Hindlimb muscle (tissue), 1 donor: ENCODE measurements at places on chromosomes 16 and 17.
A peak's percentile ranks its signal among the peaks of the same experiment; 100 is the strongest.

GRCh38 chr16:2473999-2474876, 689 bp upstream of the TBC1D24 start:
- peak; percentile 51 for DNase-seq

- no peak for DNase-seq
Observed at GRCh38 chr16:53680756-53681155, 22.9 kb downstream of the RPGRIP1L start.

DNA sequence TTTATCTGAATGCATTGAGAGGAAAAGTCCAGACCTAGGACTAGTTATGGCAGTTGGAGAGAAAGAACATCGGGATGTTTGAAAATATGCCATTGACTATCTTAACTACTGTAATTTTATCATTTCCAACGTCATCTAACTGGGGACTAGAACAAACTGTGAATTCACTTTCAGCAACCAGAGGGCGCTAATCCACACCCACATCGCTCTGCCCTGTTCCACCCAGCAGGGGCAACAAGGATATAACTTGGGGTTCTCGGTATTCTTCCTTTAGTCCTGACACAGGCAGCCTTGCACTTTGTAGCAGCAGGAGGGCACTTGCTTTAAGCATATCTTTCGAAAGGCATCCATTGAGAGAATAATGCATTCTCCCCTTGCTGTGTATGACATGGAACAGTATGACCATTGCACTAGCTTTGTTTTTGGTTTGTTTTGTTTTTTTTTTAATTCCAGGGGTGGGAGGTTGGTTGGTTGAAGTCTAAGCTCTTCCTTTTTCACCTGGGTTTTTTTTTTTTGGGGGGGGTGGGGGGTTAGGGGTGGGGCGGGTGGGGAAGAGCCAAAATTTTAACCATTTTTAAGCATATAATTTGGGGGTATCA, 31.5 kb downstream of the SIAH1 start:
- peak; percentile 42 for DNase-seq

DNA sequence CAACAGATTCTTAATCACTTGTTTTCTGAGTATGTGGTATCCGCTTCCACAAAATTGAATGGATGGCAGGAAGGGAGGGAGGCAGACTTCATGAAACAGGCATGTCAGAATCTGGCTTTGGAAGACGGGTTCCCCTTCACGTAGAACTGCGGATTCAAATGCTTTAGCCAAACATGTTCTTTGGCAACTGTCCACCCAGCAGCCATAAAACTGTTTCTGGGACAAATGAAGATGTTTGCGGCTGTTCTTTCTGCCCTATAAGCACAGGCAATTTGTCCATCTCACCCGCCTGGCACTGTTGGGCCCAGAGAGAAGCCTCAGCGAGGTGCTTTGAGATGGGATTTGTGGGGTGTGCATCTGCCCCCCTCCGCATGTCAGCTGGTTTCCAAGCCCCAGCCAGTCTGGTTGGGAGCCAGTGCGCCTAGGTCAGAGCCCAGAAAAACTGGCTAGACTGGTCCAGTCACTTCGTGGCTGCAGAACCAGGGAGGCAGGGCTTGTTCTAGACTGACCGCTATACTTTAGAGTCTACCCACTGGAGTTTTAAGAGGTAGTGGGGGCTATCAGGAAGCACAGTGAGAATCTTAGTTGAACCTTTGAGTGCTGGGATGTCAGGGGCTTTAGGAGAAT, 6.3 kb downstream of the CRHR1 start:
- no peak for DNase-seq

- DNase-seq = no peak
Observed at GRCh38 chr16:79317521-79317920, 283.0 kb downstream of the MAF start.

DNA sequence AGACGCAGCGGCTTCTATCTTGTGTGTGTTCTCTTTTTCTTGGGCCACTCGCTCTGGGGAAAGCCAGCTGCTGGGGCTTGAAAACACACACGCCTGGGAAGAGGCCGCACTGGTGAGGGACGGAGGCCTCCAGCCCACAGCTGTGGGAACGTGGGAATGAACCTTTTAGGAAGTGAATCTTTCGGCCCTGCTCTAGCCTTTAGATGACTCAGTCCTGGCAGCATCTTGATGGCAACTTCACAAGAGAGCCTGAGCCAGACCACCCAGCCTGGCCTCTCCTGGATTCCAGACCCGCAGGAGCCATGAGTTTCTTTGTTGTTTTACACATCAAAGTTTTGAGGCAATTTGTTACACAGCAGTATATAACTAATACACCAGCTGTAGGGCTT, 2.2 kb upstream of the PDPK1 start:
- no peak for DNase-seq

GRCh38 chr17:17661834-17662385, 19.3 kb upstream of the RAI1 start:
- DNase-seq = no peak

- DNase-seq = no peak
Observed at GRCh38 chr17:42405076-42405475, 16.8 kb upstream of the STAT3 start.

GRCh38 chr17:5247621-5248020, 13.0 kb upstream of the SCIMP start:
- DNase-seq = no peak

DNA sequence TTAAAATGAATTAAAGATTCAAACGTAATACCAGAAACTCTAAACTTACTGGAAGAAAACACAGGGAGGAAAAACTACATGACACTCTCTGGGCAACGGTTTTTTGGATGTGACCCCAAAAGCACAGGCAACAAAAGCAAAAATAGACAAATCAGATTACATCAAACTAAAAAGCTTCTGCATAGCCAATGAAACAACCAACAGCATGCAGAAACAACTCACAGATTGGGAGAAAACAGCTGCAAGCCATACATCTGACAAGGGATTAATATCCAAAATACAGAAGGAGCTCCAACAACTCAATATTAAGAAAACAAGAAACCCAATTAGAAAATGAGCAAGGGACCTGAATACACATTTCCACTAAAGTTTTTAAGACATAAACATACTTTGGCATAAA, 69.2 kb upstream of the ALOX12 start:
- DNase-seq = no peak

GRCh38 chr16:9033125-9033830, 58.2 kb upstream of the HAPSTR1 start:
- DNase-seq = no peak

GRCh38 chr17:1362964-1363363, 37.1 kb downstream of the YWHAE start:
- peak; percentile 17 for DNase-seq

- no peak for DNase-seq
Observed at GRCh38 chr17:5862395-5862794, 207.8 kb upstream of the WSCD1 start.

DNA sequence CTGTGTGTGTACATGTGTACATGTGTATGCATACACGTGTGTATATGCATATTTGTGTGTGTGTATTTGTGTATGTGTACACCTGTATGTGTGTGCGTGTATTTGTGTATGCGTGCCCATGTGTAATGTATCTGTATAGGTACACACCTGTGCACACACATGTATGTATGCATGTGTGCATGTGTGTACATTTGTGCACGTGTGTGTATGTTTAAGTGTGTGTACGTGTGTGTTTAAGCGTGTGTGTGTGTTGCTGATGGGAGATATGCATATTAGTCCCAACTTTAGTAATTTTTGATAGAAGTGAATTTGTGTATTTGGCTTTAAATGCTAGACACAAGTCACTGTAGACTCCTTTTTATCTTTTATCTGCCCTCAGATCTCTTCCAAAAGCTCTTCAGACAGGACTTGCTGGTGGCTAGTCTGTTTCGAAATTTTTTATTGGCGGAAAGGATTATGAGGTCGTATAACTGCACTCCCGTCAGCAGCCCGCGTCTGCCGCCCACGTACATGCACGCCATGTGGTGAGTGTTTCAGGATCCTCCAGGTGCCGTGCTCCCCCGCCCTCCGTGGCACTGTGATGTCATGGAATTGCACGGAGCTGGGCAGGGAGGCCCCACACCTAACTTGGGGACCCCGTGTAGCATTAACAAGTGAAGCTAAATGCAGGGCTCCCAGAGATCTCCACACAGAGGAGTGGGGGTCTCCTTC, 168.8 kb upstream of the CHMP6 start:
- no peak for DNase-seq

- DNase-seq = peak; percentile 40
Observed at GRCh38 chr17:47695429-47696376, 1.7 kb downstream of the TBKBP1 start.

DNA sequence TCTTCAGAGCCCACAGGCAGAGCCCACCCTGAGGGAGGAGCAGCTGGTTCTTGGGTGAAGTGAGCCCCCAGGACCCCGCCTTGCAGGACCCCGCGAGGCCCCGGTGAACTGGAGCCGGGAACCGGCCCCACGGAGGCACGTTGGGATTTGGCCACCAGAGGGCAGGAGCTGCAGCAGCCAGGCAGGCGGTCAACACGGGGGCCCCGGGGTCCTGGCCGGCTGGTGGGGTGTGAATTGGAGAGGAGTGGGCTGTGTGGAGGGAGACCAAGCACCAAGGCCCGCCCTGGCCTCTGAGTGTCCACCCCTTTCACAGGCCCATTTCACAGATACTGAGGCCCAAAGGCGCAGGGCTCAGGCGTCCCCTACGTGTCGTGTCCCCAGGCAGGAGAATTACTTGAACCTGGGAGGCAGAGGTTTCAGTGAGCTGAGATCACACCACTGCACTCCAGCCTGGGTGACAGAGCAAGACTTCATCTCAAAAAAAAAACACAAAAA, 2.2 kb downstream of the DPEP1 start:
- DNase-seq = no peak

GRCh38 chr17:31211352-31212012, 85.6 kb downstream of the OMG start:
- DNase-seq = no peak

DNA sequence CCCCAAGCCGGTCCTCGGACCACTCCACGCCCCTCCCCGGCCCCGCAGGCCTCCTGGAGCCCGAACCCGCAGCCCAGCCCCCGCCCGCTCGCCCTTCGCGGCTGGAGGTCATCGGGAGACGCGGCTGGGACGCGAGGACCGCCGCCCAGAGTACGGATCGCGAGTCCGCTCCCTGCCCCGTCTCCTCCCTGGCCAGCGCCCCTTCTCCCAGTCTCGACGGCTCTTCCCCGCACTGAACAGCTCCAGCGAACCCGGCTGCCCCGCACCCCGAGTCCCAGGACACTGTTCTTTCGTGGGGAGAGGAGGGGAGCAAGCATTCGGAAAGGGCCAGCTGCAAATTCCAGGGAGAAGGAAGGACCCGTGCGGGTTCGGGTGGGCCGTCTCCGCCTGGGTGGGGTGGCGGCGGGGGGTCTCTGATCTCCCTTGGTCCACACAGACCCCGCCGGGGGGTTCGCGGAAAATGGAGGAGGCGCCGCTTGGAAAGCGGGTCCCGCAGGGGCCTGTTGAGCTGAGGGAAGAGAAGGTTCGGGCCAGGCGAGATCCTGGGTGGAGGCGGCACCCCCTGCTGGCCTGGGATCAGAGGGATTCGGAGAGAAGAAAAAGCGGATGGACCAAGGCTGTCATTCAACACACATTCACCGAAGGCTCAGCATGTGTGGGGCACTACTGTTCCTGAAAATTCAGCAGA, 632 bp upstream of the RTN4RL1 start:
- DNase-seq = no peak

DNA sequence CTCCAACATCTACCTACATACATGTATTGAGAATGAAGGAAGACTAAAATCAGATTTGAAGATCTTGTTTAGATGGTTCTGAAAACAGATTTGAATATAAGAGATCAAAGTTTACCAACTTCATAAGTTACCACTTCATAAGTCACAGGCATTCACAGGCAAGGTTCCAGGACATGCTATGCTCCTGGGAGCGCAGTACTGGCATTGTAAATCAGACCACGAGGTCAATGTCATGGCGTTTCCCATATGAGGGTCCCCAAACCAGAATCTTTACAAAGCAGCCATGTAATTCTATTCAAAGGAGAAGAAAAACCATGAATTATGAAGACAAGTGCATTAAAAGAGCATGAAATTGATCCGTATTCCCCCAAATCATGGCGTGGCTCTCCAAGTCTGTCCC, 3.0 kb downstream of the CDH11 start:
- no peak for DNase-seq

DNA sequence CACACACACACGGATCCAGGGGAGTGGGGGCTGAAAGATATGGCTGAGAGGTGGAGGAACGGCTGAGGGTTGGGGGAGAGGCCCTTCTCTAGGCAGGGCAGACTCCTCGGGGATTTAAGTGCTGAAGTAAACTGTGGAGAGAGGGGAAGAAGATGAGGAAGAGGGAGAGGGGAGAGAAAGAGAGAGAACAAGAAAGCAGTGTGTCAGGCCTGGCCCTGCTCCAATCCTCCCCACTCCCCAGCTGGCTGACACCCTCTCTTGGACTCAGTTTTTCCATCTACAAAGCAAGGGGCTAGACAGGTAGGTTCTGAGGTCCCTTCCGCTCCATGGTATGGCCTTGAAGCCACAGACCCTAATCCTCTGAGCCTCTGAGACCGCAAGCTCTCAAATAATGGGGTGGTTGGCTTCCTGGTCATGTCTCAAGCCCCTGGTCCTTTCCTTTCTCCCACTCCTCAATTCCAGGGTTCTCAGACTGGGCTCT, 2.0 kb downstream of the VAMP2 start:
- DNase-seq = no peak
